ENCODE measurements at places on chromosomes 1 and 21.

DNA sequence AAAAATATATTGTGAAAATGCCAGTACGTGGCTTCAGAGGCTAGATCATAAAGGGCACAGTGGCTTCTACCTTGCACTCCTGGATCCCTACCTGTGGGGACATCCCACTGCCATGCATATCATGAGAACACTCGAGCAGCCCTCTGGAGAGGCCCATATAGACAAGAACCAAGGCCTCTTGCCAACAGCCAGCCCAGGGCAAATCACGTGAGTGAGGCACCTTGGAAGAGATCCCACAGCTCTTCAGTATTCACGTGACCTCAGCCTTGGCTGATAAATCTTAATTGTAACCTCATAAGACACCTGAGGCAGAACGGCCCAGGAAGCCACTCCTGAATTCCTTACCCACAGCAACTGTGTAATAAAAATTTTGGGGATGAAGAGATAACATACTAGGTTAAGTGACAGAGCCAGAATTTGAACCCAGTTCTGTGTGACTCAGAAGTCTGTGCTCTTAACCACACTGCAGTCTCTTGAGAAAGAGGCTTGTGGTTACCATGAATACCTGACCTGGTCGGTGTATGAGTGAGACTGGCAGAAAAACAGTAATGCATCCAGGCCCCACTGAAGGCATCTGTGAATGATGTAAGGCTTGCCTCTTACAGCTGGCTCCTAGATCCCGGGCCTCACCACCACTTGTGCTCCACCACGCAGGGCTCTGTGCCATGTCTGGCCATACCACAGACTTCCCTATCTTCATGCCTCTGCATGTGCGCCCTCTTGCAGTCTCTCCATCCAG is 6.9 kb upstream of the A3GALT2 start:
- no peak for DNase-seq

DNA sequence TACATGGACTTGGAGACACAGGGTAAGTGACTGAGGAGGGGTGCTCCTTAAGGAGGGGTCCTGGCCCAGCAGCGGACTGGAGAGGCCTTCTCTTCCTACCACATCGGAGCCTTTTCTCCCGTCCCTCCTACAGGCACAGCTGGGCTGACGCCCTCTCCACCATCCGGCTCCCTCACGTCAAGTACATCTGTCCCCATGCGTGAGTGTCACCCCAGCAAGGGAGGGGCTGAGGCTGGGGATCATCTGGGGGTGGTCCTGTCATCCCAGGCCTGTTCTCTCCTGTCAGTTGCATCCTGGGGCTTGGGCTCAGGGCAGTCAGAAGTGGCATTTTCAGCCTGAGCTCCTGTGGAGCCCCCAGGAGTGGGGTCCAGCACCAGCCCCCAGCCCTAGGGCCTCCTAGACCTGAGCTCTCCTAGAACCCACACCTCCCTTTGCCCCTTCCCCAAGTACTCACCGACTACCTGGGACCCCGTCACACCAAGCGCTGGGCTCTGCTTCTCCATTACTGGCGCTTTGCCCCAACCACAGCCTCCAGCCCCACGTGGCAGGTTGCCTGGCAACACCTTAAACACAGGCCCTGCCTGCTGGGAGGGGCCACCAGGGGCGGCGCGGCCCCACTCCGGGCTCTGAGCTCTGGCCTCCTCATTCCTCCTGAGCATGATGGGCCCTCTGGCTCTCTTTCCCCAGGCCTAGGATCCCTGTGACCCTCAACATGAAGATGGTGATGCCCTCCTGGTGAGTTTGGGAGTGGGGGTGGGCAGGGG is 2.3 kb downstream of the LYPLA2 start:
- no peak for DNase-seq

DNA sequence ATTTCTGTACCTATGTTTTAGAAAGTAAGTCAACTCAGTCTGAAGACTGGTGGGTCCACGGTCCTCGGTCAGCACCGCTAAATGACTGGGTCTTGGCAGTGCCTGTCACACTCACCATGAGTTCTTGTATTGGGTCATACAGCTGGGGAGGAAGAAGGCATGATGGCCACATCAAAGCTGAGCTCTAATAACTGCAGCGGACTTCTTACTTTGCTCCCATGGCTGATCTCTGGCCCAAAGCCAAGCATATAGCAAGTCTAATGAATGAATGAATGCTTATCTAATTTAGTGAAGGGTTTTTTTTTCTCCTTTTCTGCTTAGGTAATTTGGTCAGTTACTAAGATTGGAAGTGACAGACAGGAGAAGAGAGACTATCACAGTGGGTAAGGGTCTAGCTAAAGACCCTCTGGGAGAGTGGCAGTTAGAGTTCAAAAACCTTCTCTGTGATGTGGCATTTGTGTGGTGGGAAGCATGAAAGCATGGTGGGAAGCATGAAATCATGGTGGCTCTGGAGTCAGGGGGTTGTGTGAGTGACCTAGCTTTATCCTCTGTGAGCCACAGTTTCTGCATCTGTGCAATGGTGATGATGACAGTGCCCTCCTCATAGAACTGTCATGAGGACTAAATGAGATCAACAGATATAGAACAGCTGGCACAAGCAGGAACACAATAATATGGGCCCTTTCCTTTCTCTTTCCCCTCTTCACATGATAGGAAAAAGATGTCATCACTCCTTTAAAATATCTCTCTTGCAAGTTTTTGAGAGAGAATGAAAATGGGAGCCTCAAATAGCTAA is 78.9 kb upstream of the JAK1 start:
- no peak for DNase-seq

- DNase-seq = no peak
Observed at GRCh38 chr1:196650403-196650802, 1.4 kb upstream of the CFH start.

- peak; percentile 80 for DNase-seq
Observed at GRCh38 chr21:17513214-17514123, 626 bp downstream of the CXADR start.

DNA sequence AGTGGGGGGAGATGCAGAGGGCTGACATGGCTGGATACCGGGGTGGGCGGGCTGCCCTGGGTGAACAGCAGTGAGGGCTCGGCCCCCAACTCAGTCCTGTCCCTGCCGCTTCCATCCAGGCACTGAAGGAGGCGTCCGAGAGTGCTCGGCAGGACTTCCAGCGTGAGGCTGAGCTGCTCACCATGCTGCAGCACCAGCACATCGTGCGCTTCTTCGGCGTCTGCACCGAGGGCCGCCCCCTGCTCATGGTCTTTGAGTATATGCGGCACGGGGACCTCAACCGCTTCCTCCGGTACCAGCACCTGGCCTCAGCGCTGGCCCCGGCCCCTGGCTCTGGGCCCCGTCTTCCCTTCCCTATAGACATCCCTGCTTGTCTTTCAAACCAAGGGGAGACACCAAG is 15.6 kb downstream of the NTRK1 start:
- no peak for DNase-seq

DNA sequence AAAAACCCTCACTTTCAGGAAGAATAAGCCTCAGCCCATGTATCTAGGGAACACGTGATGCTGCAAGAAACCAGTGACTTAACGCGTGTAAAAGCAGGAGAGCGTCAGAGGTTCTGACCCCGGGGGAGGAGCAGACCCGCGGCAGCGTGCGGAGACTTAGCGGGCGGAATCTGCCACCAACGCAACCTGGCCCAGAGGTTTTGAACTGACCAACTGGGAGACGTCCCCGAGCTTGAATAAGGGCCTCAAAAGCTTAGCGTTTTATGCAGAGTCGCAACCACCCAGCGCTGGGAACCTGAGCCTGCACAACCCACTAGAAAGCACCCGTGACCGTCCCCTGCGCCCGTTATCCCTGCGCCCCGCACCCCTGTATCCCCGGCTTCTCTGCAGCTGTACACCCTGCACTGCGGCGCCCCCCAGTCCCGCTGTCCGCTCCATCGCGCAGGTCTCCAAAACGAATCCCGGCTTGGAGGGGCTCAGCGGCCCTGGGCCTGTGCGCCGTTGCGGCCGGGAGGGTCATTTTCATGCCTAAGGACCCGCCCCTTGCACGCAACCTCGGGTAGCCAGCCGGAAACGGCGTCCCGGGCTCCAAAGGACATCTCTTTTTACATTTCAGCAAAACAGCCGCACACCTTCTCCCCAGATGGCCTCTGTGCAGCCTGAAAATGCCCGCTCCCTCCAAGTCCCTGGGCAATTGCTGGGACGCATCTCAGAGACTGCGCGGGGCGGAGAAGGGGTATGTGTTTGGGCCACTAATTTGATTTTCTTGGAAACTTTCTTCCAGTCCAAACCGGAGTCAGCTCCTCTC is 29.4 kb upstream of the TRIM17 start:
- DNase-seq = no peak

- DNase-seq = no peak
Observed at GRCh38 chr1:232038706-232039677, 412.4 kb downstream of the DISC1 start.

DNA sequence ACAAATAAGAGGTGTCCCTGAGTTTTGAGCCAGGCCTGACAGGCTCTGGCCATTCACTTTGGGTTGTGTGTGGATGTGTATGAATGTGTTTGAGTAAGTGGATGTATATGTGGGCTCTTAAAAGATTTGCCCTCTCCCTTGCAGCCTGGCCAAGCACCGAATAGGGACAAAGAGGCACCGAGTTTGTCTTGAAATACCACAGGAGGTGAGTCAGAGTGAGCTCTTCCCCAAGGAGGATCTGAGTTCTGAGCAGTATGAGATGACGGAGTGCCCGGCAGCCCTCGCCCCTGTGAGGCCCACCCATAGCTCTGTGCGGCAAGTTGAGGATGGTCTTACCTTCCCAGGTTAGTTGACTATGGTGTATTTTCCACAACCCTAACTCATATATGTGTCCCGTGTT is 19.0 kb downstream of the KDM4A start:
- no peak for DNase-seq

GRCh38 chr1:45516465-45516864 is 5.2 kb downstream of the PRDX1 start:
- DNase-seq = no peak

DNA sequence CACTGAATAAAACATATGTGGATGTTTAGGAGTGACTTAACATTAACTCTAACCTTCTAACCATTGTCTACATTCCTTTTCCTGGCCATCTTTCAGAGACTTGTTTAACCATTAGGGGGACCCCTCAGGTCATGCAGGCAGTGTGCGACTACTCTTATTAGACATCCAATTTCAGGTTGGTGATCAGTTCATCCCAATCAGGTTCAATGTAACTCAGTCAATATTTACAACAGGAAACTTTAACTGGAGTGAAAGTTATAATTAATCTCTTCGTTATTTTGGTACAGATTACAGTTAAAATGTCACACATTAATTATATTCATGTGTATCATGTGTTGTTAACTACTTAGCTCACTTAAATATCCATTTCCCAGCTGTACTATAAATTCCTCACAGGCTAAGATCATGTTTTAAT is 68.8 kb upstream of the RGS1 start:
- peak; percentile 36 for DNase-seq

Measured in D341Med (cell line).